GM23248 (cell line): ENCODE measurements at places on chromosomes 16 and 17.
A peak's percentile ranks its signal among the peaks of the same experiment; 100 is the strongest.

DNA sequence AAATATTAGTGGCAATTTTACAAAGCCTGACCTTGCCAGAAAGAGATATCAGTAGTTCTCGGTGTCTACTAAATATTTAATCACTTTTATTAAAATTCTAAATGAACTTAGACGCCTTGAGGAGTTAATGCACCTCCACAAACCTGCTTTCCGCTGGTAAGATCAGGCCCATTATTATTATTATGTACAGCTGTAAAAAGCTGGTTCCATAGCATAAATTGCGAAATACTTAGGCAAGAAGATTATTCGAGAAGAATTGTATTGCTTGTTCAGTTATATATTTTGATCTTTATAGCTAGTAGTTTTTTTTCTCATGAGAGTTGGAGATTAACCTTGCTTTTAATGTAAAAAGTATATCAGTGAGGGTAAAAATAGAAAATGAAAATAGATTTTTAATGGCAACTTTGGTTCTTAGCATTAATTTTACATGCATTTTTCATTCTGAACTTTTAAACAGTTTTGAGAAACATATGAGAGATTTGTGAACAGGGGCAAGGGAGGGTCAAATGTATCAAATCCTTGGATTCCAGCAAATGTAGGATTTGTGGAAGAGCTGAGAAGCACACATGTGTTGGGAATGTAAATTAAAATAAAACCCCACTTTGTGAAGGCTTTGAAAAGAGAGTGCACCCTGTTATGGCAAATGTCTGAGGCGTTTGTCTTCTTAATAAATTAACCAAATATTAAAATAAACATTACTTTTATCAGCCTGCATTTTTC lies 250.4 kb upstream of the TBX2 start:
- no peak overlapping the region for H3K4me3 ChIP-seq
- H3K36me3 ChIP-seq, result no peaks in the 10 kb centered on the region
- no peak overlapping the region for H3K27ac ChIP-seq
- DNase-seq, result no peak
- no peaks in the 10 kb centered on the region for H3K4me1 ChIP-seq
- no peaks in the 10 kb centered on the region for H3K27me3 ChIP-seq

DNA sequence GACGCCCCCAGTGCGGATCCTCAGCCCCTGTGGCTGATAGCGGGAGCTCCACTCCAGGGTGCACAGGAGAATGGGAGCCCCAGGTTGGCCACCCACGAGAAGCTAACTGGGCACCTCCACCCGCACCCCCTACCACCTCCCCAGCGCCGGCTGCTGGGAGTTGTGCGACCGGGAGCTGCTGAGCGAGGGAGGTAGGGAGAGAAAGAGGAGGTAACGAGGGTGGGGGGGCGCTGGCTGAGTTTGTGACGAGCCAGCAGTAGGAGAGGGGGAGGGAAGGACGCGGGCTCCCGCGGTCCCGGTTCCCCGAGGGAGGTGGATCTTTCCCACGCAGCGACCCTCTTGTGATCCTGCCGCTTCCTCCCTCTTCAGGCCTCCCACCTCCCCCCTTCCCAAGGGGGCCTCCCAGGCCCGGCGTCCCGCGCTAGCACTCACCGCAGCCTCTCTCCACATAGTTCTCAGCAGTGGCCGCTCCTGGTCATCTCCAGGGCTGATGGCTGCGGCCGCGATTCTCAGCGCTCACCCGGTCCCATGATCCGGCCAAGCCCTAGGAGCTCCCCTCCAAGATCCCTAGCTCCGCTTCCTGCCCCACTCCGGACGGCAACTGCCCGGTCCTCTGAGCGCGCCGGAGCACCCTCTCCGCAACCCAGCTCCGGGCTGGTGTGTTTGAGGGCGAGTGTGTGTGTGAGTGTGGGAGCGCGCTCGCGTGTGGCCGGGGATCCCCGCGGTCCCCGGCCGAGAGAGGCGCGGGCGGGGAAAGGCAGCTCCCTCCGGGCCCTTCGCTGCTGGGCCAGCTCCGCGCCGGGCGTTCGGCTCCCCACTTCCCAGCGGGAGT lies at the start of gene GRIN2A:
TSS of gene GRIN2A (minus strand) at position 207 of the 832 bp plus-strand sequence. CDS start 2,017 bp downstream, outside the sequence.
- peak; percentile 9 for DNase-seq
- no peaks in the 10 kb centered on the region for H3K4me1 ChIP-seq
- no peak within 1 kb of the TSS for H3K4me3 ChIP-seq
- H3K27ac ChIP-seq, result no peak within 1 kb of the TSS
- peaks cover 23% of the 10 kb centered on the region for H3K27me3 ChIP-seq

GRCh38 chr16:68275611-68276191 lies 11.4 kb downstream of the SLC7A6 start:
- DNase-seq, result no peak
- peaks cover 10% of the 10 kb centered on the region for H3K4me1 ChIP-seq
- H3K4me3 ChIP-seq, result no peak overlapping the region
- H3K27ac ChIP-seq, result no peak overlapping the region

DNA sequence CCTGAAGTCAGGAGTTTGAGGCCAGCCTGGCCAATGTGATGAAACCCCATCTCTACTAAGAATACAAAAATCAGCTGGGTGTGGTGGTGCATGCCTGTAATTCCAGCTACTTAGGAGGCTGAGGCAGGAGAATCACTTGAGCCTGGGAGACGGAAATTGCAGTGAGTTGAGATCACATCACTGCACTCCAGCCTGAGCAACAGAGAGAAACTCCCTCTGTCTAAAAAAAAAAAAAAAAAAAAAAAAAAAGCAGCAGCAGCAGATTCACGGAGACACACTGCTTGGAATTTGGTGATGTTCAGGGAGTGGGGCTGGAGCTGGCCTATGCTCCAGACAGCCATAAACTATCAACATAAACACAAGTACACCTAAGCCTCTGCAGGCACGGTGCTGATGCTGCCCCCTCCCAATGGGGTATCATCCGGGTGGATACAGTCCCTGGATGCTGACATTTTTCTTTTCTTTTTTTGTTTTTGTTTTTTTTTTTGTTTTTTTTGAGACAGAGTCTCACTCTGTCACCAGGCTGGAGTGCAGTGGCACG lies 39.6 kb upstream of the RHOT1 start:
- H3K4me1 ChIP-seq, result no peaks in the 10 kb centered on the region
- H3K27me3 ChIP-seq, result no peaks in the 10 kb centered on the region
- DNase-seq, result peak; percentile 37
- H3K36me3 ChIP-seq, result no peaks in the 10 kb centered on the region
- peak overlapping the region; percentile 18; the same call in 1 of the 2 replicates for H3K27ac ChIP-seq

DNA sequence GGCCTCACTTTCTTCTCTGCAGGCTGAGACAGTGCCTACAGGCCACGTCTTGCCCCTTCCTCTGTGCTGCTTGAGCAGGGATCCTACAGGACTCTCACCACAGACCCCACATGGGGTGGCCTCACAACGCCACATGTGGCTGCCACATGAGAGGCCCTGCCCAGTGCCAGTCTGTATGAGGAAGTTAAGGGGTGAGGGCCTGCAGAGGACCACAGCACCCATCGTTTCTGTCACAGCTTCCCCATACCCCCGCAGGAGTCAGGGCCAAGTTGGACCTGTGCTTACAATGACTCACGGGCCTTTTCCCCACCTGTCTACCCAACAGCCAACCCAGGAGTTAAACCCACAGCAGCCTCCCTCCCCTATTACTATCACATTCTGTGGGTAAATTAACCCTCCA lies 2.9 kb upstream of the GSDMB start:
- no peak overlapping the region for H3K4me3 ChIP-seq
- no peak for DNase-seq
- H3K4me1 ChIP-seq, result peaks cover 26% of the 10 kb centered on the region
- H3K36me3 ChIP-seq, result peaks cover 20% of the 10 kb centered on the region

DNA sequence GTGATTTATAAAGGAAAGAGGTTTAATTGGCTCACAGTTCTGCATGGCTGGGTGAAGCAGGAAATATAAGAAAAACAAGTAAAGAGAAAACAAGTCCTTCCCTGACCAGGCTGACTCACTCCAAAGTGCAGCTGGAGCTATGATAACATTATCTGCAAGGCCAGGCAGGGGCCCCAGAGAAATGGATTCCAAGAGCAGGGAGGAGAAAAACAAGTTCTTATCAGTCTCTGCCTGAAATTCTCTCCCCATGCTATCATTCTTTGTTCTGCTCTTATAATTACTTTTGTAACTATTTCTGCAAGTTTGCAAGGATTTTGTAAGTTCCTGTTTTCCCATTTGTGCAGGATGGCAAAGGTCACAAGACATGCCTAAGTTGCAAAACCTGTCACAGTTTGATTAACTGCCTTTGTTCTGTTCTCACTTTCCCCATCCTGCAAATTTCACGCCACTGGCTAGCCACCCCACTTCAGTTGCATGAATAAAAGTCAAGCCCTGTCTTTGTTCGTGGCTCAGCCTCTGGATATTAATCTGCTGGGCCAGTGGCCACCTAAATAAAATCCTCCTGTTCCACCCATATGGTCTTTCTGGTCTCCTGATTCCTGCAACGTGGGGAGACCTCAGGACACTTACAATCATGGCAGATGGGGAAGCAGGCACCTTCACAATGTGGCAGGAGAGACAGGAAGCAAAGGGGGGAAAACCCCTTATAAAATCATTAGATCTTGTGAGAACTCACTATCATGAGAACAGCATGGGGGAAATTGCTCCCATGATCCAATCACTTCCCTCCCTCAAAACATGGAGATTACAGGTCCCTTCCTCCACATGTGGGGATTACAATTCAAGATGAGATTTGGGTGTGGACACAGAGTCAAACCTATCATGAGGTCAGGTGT lies 13.1 kb downstream of the ABCA9 start:
- peak overlapping the region; percentile 18; the same call in 1 of the 2 replicates for H3K27ac ChIP-seq
- H3K4me1 ChIP-seq, result peaks cover 28% of the 10 kb centered on the region
- peak; percentile 50 for DNase-seq
- no peak overlapping the region for H3K4me3 ChIP-seq
- no peaks in the 10 kb centered on the region for H3K36me3 ChIP-seq
